Activated CD8-positive, alpha-beta memory T cell treated with anti-CD3 and anti-CD28 coated beads for 36 hours (primary cell): ENCODE measurements at places on chromosomes 6 and 20. TPM values are rescaled to one million over a fixed set of nuclear protein-coding genes. Genes with fewer than 3 reads are reported as not detected.

Gene MYBL2
- total RNA-seq, result 92.0 TPM

Gene RAET1E
- not detected for total RNA-seq

Gene C2
- 0.82 TPM for total RNA-seq

Gene TUBB2B
- total RNA-seq, result not detected

Gene MUC21
- total RNA-seq, result not detected

Gene RAB44
- not detected for total RNA-seq

Gene MEP1A
- not detected for total RNA-seq

Gene C20orf141
- total RNA-seq, result not detected

Gene HDGFL1
- total RNA-seq, result not detected

Gene ETV7
- 0.38 TPM for total RNA-seq

Gene RBBP8NL
- total RNA-seq, result not detected

Gene GCLC
- total RNA-seq, result 34.4 TPM
